ENCODE measurements at places on chromosomes 3 and 15.

- DNase-seq, result no peak
Observed at GRCh38 chr3:37117548-37117947, 56.8 kb downstream of the LRRFIP2 start.

GRCh38 chr3:171157286-171157685, 130.8 kb upstream of the SLC2A2 start:
- no peak for DNase-seq

- DNase-seq, result no peak
Observed at GRCh38 chr3:144294659-144295538, 323.3 kb downstream of the DIPK2A start.

GRCh38 chr3:190081389-190081788, 39.3 kb downstream of the P3H2 start:
- DNase-seq, result no peak

GRCh38 chr3:171644681-171645080, 165.6 kb downstream of the PLD1 start:
- no peak for DNase-seq

GRCh38 chr3:18247139-18247695, 177.9 kb downstream of the SATB1 start:
- DNase-seq, result no peak

- no peak for DNase-seq
Observed at GRCh38 chr3:42979044-42979972, at the start of gene GASK1A. TSS of gene GASK1A (plus strand) at chr3:42979311. CDS start at chr3:42979643, 332 bp downstream.

GRCh38 chr3:122890077-122890719, 95.3 kb downstream of the SLC49A4 start:
- peak; percentile 69 for DNase-seq
